ENCODE measurements at places on chromosomes 3 and 15.

GRCh38 chr15:39786447-39787056, 3.9 kb upstream of the FSIP1 start:
- DNase-seq = peak; percentile 70

- DNase-seq = no peak
These were observed 516.7 kb downstream of the FOXP1 start for GRCh38 chr3:71066849-71067261.

GRCh38 chr3:119834754-119835370, 53.0 kb downstream of the NR1I2 start:
- no peak for DNase-seq

GRCh38 chr3:23062982-23063381, 140.1 kb upstream of the UBE2E2 start:
- DNase-seq = no peak

DNA sequence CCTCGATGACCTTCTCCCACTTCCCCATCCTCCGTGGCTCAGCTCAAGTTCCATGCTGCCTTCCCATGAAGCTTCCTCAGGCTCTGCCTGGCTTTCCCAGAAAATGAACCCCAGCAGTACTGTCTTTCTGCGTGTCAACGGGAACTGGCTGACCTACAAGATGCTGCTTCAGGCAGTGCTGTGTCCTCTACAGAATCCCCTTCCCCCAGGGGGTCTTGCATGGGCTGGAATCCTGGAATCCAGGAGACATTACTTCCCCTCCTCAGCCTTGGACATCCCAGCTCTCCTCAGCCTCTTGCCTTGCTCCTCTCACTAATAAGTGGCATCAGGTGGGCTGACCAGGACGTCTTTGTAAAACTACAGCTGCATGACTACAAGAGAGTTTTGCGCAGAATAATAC, 5.4 kb downstream of the CCDC12 start:
- DNase-seq = no peak

DNA sequence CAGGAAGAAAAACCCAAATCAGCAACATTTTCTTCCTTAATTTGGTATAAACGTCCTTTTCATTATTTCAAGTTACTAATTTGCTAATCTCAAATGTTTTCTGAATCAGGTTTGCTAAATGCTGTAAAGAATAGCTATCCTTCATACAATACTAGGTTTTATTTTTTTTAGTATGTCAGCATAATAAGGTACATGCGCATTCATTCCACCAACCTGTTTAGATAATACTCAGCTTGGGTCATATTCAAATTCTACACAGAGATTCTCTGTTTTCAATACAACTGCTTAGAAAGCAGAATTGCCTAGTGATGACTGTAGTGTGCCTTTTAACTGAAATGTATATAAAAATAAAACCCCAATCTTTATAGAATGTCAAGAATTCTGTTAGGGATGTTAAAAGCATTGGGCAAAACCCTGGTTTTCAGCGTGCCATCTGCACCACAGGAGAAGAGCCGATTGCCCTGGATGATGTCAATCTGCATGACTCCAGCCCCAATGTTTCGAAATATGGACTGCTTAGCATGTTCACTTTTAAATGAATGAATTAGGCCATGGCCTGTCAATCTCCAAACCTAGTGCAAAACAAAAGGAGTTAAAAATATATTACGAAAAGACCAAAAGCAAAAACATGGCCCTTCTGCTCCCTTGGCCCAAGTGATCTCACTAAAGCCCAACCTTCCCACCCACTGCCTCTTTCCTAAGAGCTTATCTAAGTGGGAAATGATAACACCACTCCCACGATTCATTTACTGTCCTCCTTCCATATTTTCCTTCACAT, 107.4 kb downstream of the GLDN start:
- no peak for DNase-seq

- DNase-seq = peak; percentile 51
These were observed 6.1 kb downstream of the GATA2 start for GRCh38 chr3:128486681-128487537.

- DNase-seq = no peak
These were observed 35.0 kb upstream of the TNFAIP8L3 start for GRCh38 chr15:51129535-51130188.

- no peak for DNase-seq
These were observed 7.8 kb downstream of the PAK6 start for GRCh38 chr15:40246496-40247280.

GRCh38 chr15:70262591-70263274, 165.0 kb upstream of the TLE3 start:
- no peak for DNase-seq

DNA sequence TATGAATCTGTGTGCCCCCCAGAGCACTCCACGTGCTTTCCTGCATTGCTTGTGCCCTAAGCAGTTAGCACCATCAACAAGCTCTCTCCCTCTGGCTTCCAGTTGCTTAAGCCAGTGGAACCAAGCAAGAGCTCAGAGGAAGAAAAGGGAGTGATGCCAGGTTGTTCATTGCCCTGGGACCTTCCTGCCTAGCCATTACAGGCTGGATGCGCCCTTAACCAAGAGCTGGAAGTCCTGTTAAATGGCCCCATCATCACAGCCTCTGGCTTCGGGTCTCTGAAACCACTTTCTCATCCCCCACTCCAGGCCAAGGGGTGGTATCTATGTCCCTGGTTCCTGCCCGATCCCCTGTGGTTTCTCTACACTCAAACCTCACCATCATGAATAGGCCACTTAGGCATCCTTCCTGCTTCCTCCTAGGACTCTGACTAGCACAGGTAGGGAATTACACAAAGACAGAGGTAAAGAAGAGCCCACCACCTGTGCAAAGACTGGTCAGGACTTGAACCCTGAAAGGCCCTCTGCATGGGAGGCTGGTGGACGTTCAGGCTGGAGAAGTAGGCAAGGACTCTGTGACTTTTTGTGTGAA, 309.5 kb upstream of the TRIM42 start:
- DNase-seq = no peak

- no peak for DNase-seq
These were observed 329.1 kb upstream of the TPRG1 start for GRCh38 chr3:188842639-188843038.

DNA sequence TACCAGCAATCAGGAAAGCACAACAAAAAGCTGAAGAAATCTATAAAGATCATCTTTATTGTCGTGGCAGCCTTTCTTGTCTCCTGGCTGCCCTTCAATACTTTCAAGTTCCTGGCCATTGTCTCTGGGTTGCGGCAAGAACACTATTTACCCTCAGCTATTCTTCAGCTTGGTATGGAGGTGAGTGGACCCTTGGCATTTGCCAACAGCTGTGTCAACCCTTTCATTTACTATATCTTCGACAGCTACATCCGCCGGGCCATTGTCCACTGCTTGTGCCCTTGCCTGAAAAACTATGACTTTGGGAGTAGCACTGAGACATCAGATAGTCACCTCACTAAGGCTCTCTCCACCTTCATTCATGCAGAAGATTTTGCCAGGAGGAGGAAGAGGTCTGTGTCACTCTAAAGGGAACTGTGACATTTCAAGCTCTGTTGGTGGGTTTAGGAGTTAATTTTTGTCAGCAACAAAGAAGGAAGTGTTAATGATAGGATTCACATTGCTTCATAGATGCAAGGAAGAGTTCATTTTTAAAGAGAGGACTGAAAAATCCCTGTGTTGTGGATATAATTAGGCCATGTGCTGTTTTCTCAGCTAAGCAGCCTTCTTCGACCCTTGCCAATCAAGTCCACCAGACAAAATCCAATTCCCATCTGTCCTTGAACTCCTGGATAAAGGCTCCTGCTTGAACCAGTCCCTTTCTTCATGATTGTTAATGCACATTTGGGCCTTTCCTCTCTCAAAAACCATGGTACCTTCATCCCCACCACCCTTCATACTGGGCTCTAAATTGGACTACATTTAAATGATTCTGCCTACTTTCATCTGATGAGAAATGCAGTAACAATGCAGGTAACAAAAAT, 1.2 kb downstream of the GPR15 start:
- no peak for DNase-seq

DNA sequence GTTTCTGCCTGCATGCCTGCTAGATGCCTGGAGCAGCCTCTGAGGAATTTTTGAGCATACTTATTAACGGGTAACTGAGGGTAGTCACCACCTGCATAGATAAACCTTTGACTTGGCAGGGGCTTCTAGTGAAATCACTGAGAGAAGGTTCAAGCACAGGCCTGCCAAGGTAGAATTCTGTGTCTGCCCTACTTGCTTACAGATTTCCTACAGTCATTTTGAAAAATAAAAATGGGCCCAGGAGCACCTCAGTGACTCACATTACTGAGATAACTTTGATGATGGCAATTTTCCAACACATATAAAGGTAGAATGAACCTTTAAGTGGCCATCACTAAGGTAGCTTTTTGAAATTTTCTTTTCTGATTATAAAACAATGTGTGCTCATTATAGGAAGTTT, 10.8 kb downstream of the CRTAP start:
- DNase-seq = no peak

- no peak for DNase-seq
These were observed 57.4 kb downstream of the MGLL start for GRCh38 chr3:127764841-127765362.

- peak; percentile 32 for DNase-seq
These were observed 2.2 kb downstream of the ICE2 start for GRCh38 chr15:60476713-60477112.

- DNase-seq = no peak
These were observed 35.9 kb upstream of the SPRED1 start for GRCh38 chr15:38216763-38217162.

- DNase-seq = no peak
These were observed 16.2 kb downstream of the XIRP1 start for GRCh38 chr3:39176025-39176714.

GRCh38 chr3:71066356-71066755, 517.2 kb downstream of the FOXP1 start:
- DNase-seq = no peak

GRCh38 chr15:89855948-89856347, 37.8 kb downstream of the AP3S2 start:
- no peak for DNase-seq

DNA sequence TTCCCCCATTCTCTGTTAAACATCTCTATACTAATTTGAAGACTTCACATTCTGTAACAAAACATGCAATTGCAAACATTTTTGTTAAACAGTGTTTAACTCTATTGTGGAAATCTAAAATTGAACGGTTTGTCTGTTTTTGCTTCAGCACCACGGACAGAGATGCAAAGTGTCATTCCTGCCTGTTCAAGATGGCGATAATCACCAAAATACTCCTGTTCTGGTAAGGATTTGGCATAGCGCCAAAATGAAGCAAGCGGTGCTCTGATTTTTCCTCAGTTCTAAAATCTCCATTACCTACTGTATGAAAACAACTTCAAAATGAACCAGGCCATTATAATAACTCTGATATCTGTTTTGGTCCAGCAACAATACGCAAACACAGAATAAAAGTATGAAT, 129.7 kb upstream of the TUSC7 start:
- DNase-seq = no peak

- DNase-seq = no peak
These were observed 592 bp upstream of the ZNF445 start for GRCh38 chr3:44478055-44478468.

DNA sequence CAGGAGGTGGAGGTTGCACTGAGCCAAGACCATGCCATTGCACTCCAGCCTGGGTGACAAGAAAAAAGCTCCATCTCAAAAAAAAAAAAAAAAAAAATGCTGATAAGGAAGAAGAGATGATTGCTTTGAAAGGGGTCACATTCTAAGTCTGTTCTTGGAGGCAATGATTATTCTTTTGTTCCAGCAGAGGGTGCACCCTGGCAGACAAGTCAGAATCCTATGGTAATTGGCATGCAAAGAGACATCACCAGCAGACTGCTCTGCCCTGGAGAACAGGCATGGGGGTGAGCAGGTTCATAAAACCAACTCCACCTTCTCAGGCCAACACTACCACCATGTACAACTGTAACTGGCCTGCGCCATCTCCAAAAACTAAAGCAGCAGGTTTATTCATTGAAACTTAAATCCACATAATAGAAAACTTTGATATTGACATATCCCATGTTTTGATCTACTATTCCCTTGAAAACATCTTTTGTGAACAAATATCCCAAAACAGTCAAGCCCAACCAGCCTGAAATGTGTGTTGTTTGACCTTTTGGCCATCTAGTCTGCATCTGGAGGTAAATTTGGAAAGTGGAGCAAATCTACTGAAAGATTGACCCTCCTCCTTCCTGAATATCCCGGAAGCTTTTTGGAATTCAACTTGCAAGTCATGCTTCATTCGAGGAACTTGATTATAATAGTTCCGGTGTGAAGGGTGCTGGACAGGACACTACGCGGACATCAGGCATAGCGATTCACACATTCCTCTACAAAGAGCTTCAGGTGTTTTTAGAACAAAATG, 100.3 kb downstream of the MECOM start:
- DNase-seq = peak; percentile 27

DNA sequence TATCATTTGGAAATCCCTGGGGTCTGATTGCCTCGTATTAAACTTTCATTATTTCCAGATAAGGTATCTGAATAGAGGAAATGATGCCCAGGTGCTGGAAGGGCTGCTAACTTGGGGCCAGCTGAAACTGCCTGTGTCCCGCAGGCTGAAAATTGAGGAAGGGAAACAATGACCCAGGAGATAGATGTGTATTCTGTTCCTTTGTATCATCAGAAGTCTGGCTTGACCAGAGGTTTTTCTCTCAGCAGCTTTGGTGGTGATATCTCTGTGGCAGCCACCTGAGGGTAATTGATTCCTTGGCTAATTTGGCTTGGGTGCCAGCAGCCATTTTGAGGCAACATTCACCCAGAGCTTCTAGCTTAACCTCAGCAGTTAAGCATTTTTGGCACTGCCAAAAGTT, 90.0 kb upstream of the STT3B start:
- DNase-seq = no peak

DNA sequence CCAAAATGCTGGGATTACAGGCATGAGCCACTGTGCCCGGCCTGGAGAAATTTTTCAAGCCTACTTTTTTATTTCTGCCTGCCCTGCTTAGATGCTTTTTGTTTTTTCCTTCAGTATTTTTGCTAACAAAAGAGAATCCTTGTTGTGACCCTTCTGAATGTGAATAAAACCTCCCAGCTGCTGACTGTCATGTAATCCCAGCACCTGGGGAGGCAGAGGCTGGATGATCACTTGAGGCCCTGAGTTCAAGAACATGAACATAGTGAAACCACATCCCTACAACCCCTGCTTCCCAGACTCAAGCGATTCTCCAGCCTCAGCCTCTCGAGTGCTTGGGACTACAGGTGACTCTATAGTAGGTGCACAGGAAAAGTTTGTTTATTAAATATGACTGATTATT, 84.9 kb downstream of the SOX2 start:
- no peak for DNase-seq

DNA sequence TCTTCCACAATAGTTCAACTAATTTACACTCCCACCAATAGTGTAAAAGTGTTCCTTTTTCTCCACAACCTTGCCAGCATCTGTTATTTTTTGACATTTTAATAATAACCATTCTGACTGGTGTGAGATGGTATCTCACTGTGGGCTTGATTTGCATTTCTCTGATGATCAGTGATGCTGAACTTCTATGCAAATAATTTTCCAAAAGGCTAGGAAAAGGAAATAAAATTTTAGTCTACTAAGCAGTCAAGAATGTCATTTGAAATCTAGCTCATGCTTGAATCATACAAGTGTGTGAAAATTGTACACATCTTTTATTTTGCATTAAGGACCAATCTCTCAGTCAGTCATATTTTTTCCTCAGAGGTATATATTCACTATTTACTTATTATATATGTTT, 101.7 kb upstream of the UBP1 start:
- peak; percentile 78 for DNase-seq

- no peak for DNase-seq
These were observed 528.8 kb upstream of the NAALADL2 start for GRCh38 chr3:174330303-174330702.

Data from NCI-H526 treated with DMSO at 0.1 percent for 48 hours (cell line).